Naive B cell (primary cell): ENCODE measurements at places on chromosomes 2 and 18.

- DNase-seq = no peak
These were observed 90.5 kb upstream of the GRB14 start for GRCh38 chr2:164711766-164712138.

DNA sequence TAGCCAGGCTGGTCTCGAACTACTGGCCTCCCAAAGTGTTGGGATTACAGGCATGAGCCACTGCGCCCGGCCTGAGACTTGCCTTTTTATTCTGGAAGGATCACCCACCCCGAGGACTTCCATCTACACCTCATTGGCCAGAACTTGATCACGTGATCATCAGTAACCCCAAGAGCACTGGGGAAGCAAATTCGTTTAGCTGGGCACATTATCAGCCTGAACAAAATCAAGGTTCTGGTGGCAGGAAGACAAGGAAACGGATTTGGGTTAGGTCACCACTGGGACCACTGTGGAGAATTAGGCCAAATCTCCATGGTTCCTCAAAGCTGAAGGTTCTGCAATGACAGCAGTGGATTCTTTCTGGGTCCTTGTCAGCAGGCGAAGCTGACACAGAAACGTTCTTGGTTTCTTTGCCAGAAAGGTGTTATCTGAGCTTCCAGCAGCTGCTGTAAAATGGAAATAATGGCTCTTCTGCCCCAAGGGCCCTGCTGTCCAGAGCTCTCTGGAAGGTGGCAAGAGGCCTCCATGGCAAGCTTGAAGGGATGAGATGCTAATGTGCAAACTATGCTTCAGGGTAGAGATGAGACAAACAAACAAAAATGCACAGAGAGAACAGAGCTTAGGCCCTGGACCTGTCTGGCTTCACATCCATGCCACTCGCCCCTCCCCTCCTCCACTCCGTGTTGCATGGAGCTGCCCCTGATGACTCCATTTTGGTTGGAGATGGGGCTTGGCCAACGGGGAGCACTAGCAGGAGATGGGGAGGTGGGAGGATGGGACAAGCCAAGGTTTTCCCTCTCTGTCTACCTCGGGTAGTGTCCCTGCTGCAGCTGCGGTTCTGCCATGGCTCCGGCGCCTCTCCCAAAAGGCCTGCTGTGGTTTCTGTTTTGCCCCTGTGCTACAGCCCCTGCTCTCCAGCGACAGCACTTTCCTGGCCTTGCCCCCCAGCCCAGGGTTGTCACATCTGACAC, 28.4 kb downstream of the TMEM177 start:
- no peak for DNase-seq

GRCh38 chr18:78720456-78721237, 259.0 kb upstream of the SALL3 start:
- no peak for DNase-seq

- no peak for DNase-seq
These were observed 88.6 kb upstream of the TTN start for GRCh38 chr2:178895872-178896271.

GRCh38 chr2:121480826-121481225, 49.9 kb upstream of the RNU4ATAC start:
- DNase-seq = no peak

GRCh38 chr18:62122330-62122729, 64.5 kb downstream of the PIGN start:
- DNase-seq = no peak

DNA sequence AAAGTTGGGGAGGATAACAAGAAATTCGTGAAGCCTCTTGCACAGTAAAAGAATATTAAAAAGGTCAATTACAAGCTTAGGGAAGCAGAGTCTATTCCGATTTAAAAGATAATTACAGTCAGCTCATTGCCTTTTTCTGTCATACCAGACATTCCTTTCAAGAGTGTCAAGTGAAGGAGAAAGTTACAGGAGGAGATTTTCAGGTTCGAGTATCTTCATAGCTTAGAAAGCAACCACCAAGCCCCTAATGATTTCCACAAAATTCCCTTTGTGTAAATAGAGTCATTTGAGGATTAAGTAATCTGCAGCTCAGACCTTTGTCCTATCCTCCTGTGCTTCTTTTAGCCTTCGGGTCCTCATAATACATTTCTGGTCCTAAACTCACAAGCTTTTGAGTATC, 414.9 kb downstream of the CDH2 start:
- no peak for DNase-seq

DNA sequence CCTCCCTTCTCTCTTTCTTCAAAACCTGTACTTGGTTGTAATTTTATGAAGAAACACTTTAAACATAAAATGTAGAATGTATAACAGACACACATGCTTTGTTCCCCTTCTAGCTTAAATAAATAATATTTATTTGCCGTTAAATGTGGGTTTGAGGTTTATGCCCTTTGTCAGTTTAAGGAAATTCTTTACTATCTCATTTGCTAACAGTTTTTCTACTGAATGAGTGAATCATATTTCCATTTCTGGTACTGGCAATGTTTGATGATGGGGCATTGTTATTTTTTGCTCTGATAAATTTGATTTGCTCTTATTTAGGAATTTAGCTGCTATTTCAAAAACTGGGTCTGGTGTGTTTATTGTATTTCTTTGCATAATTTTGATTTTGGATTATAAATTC, 555.6 kb downstream of the CCDC85A start:
- DNase-seq = no peak

DNA sequence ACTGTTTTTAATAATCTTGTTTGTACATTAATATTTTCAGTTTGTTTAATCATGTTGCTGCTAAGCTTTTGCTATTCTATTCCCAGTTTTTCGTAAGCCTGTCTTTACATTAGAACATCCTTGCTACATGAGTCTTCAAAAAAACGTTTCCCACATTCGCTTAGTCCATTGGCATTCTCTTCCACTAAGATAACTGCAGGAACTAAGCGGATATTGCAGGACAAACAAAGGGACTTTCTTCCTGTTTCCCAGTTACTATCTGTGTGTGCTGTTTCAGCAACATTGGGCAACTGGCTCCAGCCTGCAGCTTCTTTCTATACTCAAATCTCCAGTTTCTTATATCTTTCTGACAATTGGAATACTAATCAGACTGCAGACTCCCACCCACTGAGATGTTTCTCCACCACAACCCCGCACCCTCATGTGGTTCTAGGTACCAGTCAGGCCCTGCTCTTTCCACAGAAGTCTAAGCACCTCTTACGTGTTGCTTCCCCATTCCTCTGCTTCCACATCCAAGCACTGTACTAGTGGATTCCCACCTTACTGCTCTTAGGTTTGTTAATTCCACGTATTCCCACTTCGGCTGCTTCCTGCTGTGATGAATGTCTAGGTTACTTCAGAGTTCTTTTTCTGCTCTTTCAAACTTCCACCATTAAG, 420.3 kb downstream of the LRRTM4 start:
- no peak for DNase-seq

DNA sequence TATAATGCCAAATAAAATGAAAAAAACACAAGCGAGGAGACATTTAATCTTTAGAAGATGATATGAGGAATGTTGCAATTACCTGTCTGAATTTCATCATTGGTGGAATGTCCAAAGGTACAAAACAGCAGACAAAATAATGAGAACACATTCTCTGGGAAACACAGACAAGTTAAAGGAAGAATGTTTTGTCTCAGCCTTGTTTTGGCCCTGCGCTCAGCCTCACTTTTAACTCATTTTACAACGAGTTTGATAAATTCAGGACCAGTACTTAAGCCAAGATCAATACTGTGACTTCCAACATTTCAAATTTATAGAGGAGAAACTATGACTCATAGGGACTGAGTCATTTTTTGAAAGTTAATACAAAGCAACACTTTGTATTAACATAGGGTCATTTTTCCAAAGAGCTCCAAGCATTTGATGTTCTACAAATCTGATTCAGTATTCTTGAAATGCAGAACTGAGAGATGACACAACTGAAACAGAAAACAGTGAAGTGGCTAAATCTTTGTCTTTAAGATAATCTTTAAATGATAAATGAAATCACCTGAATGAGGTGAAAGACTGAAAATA, 833.2 kb upstream of the CHAC2 start:
- no peak for DNase-seq

GRCh38 chr2:12428324-12428723, 288.4 kb upstream of the TRIB2 start:
- DNase-seq = no peak

DNA sequence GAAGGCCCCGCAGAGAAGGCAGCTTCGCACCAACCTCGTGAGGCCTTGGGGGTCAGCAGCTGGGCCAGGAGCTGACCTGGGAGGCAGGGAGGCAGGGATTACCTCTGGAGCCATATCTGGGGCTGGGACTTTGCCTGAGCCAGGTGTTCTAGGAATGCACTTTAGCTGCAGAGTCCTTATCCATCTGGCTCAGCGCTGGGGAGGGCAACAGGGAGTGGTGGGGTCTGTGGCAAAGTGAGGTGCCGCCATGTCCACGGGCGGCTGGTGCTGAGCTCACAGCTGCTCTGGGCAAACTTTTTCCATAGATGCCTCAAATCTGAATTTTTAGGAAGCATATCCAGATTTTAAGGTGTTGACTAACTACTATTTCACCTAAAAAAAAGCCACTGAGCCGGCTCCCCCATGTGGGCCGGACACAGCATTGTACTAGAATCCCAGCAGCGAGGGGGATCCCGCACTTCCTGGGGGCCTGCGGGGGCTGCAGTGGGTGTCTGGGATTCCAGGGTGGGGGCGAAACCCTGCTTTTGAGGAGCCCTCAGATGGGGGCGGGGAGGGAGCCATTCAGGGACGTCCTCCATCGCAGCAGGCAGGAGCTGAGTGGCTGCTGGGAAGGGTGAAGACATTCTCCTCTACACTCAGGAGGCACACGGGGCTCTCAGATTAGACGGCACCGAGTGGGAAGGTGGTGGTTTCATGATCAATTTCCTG, 34.6 kb downstream of the RTP5 start:
- no peak for DNase-seq

GRCh38 chr18:36756242-36756641, 72.6 kb downstream of the TPGS2 start:
- no peak for DNase-seq

- DNase-seq = no peak
These were observed 4.4 kb upstream of the CYP1B1 start for GRCh38 chr2:38080346-38080745.

DNA sequence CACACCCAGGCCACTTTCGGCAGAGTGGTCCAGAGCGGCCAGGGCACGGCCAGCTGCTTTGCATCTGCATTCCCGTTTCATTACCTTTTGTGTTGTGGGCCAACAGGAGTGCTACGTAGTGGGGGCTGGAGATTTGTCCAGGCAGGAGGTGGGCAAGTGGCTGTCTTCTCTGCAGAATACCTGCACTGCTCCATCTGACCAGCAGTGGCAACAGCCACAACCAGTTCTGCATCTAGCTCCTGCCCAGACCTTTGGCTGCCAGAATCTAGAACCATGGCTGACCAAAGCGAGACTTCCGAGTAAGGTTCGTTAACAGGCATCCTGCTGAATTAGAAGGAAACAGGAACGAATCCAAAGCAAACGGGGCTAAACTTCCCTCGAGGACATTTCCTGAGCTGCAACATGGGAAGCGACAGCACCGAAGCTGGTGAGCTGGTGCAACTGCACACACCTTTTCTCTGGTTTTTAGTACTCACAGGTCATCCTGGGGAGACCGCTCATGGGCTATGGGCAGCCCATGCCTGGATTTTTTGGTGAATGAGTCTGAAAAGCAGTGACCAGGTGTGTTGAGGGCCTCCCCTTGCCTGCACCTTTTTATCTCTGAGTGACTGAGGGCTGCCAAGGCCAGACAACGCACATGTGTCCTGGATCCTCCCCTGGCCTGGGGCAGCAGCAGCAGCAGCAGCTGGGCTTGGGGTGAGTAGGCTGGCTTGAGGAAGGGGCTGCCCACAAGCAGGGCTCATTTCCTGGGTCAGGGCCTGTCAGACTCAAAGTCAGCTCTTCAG, 10.5 kb downstream of the GDF7 start:
- no peak for DNase-seq

DNA sequence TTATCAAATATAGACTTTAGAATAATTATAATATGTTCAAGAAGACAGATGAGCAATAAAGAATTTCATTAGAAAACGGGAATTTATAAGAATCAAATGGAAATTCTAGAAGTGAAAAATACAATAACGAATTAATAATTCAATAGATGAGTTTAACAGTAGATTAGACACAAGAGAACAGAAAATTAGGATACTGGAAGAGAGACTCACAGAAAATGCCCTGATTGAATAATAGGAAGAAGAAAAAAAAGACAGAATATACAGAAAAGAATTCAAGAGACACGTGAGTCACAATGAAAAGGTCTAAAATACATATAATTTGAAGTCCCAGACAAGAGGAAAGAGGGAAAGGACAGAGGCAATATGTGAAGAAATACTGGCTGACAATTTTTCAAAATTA, 354.7 kb downstream of the CLIP4 start:
- DNase-seq = no peak

DNA sequence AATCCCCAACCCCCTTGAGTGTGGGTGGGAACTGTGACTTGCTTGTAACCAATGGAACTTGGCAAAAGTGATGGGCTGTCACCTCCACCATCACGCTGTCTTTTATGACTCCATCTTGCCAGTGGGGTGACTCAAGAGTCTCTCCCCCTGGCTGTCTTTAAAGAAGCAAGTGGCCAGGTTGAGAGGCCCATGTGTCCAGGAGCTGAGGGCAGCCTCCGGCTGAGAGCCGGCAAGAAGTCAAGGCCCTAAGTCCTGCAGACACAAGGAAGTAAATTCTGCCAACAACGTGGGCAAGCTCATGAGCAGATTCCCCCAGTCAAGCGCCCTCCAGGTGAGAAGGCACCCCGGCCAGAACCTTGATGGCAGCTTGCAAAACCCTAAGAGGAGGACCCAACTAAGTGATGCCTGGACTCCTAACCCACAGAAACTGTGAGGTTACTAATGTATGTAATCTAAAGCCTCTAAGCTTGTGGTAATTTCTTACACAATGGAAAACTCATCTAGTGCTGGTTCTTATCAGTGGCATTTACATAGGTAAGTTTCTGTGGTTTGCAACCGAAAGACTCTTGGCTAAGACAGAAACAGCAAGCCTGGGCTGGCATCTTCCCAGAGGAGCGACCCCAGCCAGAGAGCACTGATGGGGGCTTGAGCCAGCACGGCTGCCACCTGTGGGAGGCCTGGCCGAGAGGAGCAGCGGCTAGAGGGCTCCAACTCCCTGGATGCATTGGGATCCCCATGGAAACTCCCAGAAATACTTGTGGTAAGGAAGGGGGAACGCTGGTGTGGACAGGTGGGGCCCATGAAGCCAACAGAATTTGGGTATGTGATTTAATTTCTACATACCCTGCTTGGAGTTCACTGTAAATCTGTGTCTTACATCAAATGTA, 49.3 kb downstream of the CIB4 start:
- DNase-seq = no peak

DNA sequence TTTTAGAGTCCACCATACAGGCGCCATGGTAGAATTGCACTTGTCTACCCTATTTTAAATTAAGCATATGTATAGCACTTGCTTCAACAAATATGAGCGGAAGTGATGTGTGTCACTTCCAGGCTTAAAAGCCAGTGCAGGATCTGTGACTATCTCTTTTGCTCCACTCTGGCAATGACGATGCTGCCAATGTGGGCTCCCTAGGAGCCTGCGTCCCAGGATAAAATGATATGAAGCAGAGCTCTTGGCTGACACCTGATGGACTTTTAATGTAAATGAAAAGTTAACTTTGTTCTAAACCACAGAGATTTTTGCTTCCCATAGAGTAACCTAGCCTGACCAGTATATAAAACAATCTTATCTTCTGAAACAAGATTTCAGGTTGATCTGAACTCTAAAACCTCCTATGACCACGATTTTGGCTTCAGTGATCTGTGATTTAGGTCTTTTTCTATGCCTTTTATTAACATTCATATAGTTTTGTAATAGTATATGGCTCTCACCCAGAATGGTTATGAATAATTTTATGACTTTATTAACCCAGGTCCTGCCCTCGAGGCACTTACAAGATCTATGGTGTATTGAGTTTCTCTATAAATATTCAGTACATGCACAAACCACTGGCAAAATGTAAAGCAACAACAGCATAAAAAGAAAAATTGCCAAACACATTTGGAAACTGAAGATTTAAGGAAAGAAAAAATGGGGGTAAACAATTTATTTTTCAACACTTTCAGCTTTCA, 422.5 kb upstream of the PIK3C3 start:
- no peak for DNase-seq
